ENCODE measurements at places on chromosomes 4 and X.

DNA sequence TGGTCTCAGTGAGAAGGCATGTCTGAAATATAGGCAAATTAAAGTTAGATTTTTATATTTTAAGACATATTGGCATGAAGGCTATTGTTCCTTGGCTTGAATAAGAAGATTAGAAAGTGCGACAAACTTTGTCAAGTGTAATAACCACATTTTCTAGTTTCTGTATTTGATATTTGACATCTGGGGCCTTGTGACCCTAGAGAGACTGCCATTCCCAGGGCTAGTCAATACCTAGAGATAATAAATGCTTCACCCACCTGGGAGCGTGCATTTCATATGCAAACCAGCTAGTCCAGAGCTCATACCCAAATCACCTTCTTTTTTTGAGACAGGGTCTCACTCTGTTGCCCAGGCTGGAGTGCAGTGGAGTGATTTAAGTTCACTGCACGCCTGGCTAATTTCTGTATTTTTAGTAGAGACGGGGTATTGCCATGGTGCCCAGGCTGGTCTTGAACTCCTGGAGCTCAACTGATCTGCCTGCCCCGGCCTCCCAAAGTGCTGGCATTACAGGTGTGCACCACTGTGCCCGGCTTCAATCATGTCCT, 62.6 kb downstream of the COQ2 start:
- DNase-seq: no peak

DNA sequence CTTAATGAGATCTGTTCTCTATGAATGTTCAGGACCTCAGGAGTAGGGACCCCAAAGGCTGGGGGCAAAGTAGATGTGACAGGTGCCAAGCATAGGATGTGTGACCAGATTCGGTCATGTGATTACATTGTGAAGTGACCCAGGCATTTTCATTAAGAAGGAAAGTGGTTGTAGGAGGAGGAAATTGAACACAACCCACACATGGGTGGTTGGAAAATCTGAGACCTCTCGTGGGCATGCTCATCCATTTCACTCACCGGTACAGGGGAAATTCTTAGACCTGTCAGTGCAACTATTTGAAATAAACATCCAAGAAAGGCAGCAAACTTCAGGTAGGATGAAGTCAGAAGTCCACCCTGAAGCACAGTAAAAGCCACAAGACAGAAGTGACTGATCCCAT, 43.5 kb upstream of the CD99 start:
- no peak for DNase-seq

GRCh38 chr4:15744016-15744545, 34.0 kb upstream of the CD38 start:
- no peak for DNase-seq

GRCh38 chr4:107853444-107854355, 29.0 kb downstream of the SGMS2 start:
- no peak for DNase-seq

GRCh38 chr4:78707793-78708192, 68.4 kb upstream of the BMP2K start:
- no peak for DNase-seq

GRCh38 chr4:38184404-38184803, 224.2 kb downstream of the PTTG2 start:
- DNase-seq: no peak

DNA sequence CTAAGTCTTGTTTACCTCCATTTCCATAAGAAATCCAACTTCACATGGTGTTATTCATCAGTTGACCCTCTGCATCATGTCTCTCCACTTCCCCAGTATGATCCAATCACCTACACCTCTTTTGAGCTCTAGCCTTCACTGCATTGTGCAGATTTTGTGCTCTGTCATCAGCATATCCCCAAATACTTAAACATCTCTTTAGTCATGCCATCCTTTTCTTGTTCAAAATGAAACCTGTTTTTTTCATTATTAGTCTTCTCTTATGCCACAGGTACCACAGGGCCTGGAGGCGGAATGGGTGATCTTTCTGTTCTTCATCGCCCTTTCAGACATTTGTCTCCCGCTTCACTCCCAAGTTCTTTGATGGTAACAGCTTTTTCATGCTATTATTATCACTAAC, 382.7 kb upstream of the GALNTL6 start:
- DNase-seq: no peak

GRCh38 chr4:38025665-38026064, 65.5 kb downstream of the PTTG2 start:
- DNase-seq: no peak

DNA sequence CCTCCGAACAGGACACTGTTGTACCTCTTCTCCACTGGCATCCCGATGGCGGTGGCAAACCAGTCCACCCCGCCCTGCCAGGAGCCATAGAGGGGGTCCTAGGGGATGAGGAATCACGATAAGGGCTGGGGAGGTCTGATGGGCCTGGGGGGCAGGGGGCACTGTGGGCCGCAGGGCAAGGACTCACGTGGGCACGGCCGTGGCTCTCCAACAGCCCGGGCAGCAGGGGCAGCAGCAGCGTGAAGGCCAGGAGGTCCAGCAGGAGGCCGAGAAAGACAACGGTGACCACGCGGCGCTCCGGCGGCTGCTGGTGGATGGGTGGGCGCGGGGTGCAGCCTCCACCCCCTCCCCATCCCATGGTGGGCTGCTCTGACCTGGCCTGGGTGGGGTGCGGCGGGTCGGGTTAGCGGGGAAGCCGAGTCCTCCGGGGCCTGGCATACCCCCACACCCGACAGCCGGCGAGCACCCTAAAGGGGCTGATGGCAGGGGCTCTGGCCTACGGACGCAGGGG, 29.6 kb downstream of the NOP14 start:
- DNase-seq: no peak

GRCh38 chr4:154998284-154998683, 210.2 kb upstream of the NPY2R start:
- no peak for DNase-seq

DNA sequence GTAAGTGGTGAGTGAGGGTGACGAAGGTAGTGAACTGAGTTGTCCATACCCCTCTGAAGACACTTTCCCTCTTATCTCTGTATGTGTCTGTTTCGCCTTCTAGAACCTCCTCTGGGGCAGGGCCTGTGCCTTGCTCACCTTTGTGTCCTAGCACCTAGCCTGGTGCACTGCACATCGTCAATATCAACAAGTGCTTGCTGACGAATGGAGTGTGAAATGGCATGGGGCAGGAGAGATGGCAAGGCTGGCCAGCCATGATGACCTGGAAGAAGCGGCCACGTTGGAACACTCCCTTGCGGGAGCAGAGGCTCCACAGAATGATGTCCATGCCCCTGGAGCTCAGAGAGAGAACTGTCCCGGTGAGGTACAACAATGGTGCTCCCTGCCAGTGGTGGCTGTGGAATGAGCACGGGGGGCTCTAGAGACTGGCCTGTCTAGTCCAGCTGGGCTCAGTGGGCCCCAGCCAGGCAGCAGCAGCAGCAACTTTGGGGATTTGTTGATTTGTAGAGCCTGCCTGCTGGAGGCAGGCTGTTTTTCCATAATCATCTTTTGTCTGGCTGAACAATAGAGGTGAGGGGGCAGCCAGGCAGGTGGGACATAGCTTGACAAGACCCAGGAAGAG, 112.2 kb upstream of the PJA1 start:
- no peak for DNase-seq

- no peak for DNase-seq
Observed at GRCh38 chr4:77025643-77026321, 50.0 kb downstream of the CCNI start.

DNA sequence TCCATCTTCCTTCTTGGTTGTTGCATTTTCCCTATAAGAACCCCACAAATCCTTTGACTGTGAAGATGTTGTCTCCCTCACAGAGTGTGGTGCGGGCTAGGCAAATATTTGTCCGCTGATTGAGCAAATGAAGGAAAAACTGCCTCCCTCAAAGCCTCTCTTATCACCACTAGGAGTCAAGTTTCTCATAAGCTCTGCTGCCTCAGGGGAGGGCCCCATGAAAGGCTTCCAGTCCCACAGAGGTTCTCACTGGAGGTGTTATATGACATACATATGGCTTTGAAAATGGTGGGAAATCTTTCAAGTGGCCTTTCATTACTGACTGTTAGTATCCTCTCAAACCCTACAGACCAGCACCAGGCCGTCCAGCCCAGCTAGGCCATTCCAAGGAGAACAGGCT, 9.3 kb downstream of the VGLL1 start:
- no peak for DNase-seq

DNA sequence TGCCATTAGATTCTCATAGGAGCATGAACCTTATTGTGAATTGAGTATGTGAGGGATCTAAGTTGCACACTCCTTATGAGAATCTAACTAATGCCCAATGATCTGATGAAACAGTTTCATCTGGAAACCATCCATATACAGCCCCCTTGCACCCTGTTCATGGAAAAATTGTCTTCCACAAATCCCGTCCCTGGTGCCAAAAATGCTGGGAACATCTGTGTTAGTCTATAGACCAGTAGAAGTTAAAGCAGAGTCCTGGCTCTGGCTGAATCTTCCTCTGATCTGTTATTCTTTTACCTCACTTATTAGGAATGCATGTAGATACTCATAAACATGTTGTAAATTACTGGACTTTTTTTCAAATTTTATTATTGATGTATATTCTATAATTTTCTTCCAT, 29.2 kb downstream of the SULT1B1 start:
- DNase-seq: no peak

- DNase-seq: no peak
Observed at GRCh38 chrX:17525762-17526555, 151.0 kb downstream of the NHS start.

DNA sequence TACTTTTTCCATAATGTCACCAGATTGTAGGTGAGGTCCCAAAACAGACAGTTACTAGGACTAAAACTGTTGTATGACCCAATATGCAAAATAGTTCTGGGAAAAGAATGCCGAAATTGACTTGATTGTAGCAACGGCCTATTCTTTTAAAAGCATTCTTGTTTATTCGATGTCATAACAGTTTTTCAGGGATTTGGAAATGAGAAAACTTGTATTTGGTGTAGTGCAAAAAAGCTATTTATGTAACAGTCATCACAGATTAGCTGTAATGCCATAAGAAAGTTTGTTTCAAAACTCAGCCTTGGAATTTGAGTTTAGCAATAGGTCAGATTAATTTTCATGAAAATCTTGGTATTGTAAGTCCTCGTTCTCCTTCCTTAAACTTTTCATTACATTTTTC, 69.2 kb upstream of the DIAPH2 start:
- DNase-seq: no peak

- no peak for DNase-seq
Observed at GRCh38 chrX:45781901-45782553, 581.4 kb upstream of the DIPK2B start.

DNA sequence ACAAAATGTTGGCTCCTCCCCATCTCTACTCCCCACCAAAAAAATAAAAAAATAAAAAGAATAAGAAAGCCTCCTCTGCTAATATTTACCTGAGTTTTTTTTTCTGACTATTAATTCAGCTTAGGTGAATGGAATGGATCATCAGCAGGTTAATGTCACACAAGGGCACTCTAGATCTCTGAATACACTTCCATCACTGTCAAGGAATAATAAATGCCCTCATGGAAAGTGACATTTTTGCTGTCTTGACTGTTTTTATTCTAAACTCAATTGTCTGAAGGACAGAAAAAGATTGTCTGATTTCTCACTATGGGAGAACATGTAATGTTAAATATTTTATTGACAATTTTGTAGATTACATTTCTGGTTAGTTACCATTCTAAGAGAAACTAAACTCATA, 30.4 kb upstream of the TLL1 start:
- no peak for DNase-seq

- DNase-seq: no peak
Observed at GRCh38 chr4:39716356-39716755, 18.4 kb downstream of the UBE2K start.

GRCh38 chr4:56468097-56468422, 643 bp downstream of the SRP72 start:
- peak; percentile 44 for DNase-seq

DNA sequence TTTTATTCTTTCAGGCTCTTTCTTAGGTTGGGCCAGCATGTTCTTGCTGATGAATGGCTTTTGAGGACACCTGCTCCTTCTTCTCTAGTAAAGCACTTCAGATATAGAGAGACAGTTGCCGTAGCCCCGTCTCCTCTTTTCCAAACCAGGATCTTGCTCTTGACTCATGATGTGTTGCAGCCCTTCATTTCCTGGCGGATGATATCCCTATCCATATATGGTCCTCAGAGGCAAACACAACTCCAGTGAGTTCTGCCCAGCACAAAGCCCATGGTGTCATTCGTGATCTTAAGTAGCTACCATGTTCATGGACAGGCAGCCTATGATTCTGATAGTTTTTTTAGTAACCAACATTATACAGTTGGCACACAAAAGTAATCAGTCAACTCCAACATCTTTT, 59.8 kb upstream of the ACSL1 start:
- DNase-seq: no peak

- DNase-seq: no peak
Observed at GRCh38 chrX:97126020-97126419, 242.3 kb downstream of the RPA4 start.

- DNase-seq: peak; percentile 53
Observed at GRCh38 chr4:169079942-169080827, 70.1 kb upstream of the CBR4 start.

DNA sequence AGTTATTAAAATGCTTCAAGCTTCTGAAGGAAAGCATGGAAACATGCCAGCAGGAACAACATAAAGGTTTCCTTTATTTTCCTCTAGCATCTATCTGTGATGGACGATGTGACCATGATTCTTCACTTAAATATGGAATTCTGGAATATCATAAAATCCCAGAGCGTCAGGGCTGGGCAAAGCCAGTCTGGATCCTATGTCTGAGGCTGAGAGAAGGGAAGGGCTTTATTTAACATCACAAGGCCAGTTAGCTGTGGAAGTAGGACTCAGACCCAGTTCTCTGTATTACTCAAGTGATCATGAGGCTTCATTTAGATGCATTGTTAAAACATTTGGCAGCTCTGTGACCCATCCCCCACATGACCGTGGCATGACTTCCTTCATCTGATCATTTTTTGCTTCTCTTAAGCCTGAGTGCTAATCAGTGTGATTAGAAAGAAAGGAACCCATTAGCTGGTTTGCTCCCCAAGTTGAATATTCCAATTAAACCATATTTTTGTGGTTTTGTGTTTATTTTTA, 40.9 kb upstream of the EOLA2 start:
- no peak for DNase-seq

- no peak for DNase-seq
Observed at GRCh38 chr4:83170952-83171399, 56.4 kb upstream of the PLAC8 start.

DNA sequence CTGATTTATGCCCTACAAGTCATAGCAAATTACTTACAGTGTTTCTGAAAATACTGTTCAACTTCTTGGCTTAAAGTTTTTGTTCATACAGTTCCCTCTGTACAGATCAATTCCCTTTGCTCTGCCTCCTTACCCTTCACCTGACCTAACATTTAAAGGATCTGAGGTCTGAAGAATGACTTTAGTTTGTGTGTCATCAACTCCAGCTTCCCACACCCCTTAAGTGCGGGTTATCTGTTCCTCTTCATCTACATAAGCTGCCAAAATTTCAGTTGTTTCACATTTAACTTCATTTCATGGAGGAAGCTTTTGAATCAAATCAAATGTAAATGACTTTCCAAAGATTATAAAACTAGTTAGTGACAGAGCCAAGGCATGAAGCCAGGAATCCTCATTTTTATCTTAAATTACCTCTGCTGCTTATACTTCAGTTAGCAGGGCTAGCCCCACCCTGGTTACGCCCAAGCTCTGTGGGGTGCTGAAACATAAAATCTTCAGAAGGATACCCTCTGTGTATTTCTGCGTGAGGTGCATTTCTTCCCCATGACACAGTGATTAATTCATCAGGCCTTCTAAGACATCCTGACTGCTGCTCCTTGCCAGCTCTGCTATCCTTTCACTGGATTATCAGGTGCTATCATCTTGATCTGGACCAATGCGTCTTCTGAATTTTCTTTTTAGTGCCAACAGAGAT, 16.5 kb downstream of the CXCL1 start:
- DNase-seq: no peak

Data from hippocampal formation (tissue), 2 donors.